NCI-H2081 treated with DMSO at 0.1 percent for 48 hours (cell line): ENCODE measurements at places on chromosomes 11 and 22.

DNA sequence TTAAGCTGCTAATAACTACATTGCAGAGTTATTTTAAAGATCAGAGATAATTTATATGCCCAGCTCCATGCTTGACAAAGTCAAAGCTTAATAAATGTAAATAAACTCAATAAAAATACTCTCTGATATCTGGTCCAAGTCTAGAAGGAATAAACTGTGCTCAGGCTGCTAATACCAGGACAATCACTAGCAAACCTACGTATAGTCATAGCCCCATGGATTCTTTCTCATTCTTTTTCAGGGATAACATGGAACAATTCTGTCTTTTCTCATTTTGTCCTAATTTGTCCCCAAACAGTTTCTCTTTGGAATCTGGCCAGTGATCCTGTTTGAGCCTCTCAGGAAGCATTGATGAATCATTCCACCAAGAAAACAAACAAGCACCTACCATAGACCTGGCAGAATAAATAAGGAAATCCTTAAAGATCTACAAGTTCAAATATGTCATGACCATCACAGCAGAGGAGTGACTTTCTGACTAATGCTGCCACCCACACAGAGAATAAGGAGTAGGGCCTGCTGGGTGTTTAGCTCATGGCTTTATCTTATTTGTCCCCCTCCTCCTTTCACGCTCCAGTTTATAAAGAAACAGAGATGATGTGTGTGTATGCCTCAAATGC lies 14.1 kb upstream of the B3GNT6 start:
- no peak for DNase-seq

GRCh38 chr11:85464283-85464682 lies 162.9 kb downstream of the DLG2 start:
- DNase-seq: no peak

GRCh38 chr22:47207387-47207786 lies 444.9 kb downstream of the TBC1D22A start:
- DNase-seq: no peak

DNA sequence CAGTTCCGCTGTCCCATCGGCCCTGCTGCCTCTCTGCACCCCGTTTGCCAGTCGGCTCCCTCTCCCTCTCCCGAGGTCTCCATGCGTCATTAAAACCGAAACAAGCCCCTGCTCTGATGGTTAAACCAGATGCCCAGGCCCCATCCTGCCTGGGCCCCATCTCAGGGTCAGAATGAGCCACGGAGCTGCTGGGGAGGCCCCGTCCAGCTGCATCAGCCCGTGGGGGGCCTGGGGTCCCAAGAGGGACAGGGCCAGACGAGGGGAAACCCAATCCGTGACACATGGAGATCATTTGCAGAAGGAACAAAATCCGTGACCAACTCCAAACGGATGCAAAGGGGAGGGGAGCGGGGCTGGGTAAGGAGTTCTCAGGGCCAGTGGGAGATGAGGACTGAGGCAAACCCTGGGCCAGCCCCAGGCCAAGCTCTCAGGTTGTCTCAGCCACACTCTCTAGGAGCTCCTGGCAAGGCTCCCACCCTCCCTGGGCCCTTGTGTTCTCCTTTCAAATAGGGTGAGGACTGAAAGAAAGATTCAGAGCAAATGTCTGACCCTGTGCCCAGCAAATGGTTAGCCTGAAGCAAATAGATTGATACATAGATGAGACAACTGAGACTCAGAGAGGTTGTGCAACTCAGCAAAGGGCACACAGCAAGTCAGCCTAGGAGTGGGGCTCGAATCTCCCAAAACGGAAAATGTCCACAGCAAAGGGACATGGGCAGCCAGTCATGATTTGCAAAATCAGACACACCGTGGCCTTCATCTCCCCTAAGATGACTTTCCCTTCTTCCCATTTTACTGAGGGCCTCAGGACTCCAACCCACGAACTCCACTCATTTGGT lies 162.1 kb downstream of the MN1 start:
- DNase-seq: no peak

DNA sequence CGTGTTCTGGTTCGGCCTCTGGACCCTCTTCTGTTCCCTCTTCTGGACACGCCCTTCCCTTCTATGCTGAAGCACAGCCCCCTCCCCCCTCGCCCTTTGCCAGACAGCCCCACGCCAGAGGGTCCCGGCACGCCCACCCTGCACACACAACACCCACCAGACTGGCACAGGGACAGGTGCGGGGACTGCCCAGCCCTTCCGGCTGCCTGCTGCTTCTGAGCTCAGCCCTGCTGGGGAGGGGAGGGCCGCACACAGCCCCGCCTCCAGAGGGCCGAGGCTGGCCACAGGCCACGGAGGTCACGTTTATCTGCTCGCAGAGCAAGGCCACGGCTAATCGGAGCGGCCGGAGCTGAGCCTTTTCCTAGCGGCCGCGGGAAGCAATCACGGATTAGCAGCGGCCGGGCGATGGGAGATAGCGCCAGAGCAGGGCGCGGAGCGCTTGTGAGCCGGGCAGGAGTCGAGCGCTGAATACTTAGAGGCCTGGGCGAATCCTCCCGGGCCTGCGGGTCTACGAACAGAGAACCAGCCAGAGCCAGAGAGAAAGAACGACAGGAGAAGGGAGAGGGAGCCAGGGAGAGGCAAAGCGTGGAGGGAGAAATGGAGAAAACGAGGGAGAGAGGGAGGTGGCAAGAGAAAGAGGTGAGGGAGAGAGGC lies 21.5 kb downstream of the OTUB1 start:
- DNase-seq: no peak

DNA sequence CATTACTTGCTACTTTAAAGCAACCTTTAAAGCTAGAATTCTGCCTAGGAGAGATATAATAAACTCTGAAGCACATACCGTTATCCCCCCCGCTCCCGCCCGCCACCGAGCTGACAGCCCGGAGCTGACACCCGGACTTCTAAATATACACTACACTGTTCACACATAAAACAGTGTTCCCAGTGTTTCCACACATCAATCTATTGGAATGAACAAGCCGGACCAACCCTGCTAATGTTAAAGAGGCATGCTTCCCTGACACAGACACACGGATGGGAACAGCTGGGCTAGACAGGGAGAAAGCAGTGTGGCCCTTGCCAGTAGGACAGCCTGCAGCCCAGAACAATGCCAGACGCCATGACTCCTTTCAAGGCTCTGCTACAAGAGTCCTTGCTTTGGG lies 108.4 kb upstream of the CSNK2A3 start:
- no peak for DNase-seq

DNA sequence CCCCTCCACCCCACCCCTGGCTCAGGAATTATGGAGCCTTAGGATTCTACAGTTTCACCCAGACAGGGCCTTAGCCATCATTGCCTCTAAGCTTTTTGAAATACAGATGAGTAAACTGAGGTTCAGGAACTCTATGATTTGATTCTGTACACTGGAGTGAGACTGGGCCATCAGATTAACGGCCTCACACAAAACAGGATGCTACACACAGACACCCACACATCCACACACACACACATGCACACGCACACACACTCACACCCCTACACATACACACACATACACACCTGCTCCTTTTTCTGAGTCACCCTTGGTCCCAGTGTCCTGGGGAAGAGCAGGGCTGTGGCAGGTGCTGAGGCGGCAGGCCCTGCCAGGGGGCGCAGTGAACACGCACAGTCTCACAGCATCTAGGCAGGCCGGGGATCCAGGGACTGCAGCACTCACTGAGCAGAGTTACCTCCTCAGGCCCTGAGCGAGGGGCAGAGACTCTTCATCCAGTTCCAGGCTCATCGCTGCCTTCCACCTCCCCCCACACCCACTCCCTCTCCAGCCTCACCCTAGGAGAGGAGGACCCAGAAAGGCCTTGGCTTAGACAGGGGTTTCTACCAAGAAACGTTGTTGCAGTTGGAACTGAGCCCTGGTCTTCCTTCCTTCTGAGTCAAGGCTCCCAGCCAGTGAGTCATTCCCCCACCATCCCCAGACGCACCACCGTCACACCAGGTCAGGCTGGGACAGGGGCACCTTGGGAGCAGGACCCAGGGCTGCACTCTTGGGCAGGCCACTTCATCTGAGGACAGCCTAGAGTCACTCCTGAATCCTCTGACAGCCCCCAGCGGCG lies 89.8 kb upstream of the PARVA start:
- no peak for DNase-seq

DNA sequence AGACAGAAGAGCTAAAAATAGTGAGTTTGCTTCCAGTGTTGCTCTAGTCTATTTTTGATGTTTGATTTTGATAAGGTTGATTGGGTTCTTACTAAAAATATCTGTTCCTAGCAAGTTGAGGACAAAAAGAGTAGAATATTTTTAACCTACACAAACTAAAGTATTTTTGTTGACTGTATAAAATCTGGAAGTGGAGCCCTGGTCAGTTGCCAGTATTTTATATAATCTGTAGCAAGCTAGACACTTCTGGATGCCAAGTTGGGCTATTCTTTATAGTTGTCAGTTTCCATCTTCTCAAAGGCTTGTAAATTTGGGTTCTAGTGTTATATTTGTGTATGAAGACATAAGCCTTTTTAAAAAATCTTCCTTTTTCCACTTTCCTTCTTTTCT lies 56.7 kb downstream of the HSD17B12 start:
- DNase-seq: no peak

GRCh38 chr11:130386056-130386455 lies 42.4 kb downstream of the ADAMTS8 start:
- DNase-seq: no peak

- no peak for DNase-seq
Measured at GRCh38 chr11:97229936-97230335, 840.1 kb downstream of the JRKL start.
